ENCODE measurements at places on chromosomes 6 and 20.

GRCh38 chr6:44797746-44798145 is 410.2 kb downstream of the CDC5L start:
- DNase-seq: no peak

DNA sequence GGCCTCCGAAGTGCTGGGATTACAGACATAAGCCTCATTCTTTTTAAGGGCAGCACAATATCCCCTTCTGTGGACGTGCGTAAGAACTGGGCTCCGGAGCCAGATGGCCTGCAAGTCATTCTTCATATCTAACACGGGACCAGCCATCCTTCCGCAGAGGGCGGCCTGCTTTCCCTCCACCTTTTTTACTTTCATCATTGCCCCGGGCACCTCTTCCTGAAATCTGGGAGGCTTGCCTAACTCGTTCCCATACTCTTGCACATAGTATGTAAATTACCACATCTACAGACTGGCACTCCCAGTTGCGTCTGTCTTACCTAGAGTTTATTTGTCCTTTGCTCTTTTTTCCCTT is 29.9 kb upstream of the SLC23A2 start:
- DNase-seq: no peak

DNA sequence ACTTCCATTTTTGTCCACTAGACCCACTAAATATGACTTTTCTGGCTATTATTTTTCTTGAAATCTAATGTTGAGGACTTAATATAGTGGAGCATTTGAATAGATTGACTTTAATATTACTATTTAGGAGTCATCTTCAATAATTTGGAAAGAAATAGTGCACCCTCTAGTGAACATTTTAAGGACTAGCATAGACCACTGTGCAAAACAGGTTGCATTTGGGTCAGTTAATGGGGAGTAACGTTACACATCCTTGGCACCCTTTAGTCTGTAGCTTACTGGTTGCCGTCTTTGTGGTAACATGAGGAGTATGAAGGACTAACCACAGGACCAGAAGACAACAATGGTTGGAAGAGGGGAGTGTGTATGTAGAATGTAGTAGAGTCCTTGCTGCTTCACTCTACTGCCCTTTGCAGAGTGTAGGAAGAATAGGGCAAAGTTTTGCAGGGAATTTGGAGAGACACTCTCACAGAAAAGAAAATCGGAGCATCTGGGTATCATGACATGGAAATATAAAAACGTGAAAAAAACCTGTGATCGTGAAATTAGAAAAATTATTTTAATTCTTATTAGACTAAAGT is 25.2 kb downstream of the RFPL4B start:
- peak; percentile 14 for DNase-seq

- no peak for DNase-seq
Measured at GRCh38 chr6:154238831-154239230, 117.8 kb downstream of the IPCEF1 start.

GRCh38 chr6:14620522-14620921 is 502.9 kb downstream of the CD83 start:
- DNase-seq: no peak

DNA sequence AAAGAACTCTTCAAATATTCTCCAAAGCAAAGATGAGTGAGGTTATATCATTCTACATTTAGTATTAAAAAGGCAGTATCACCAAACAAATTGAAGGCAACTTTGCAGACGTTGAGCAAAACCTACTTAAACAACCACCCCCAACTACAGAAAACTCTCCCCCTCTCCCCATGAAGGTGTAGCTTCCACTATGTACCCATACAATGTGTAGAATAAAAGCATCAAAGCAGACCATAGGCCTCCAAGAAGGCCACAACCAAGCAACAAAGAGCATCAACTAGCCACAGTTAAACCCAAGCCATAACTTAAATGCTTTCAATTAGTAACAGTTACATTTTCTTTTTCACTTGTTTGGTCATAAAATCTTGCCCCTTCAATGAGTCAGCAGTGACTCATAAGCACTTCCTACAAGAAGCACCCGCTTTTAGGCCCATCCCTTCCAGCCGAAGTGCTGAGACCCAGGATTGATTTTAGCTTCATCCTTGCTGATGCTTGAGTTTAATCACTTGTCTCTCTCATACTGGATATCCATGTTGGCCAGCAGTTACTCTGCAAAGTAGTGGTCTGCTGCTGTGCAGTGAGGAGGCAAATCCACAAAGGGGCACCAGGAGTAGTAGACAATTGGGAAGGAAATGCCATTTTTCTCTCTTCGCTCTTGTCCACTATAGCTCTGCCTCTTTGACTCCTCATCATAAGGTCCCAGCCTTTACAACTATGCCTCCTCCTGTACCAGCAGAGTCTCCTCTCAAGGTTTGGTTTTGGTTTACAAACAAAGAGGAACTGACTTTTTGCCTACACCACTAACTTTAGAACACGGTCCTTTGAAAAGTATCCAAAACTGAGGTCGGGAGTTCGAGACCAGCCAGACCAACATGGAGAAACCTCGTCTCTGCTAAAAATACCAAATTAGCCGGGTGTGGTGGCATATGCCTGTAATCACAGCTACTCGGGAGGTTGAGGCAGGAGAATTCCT is 8.4 kb upstream of the NUP153 start:
- DNase-seq: peak; percentile 80

- no peak for DNase-seq
Measured at GRCh38 chr6:13026557-13026956, 301.8 kb downstream of the TBC1D7 start.

DNA sequence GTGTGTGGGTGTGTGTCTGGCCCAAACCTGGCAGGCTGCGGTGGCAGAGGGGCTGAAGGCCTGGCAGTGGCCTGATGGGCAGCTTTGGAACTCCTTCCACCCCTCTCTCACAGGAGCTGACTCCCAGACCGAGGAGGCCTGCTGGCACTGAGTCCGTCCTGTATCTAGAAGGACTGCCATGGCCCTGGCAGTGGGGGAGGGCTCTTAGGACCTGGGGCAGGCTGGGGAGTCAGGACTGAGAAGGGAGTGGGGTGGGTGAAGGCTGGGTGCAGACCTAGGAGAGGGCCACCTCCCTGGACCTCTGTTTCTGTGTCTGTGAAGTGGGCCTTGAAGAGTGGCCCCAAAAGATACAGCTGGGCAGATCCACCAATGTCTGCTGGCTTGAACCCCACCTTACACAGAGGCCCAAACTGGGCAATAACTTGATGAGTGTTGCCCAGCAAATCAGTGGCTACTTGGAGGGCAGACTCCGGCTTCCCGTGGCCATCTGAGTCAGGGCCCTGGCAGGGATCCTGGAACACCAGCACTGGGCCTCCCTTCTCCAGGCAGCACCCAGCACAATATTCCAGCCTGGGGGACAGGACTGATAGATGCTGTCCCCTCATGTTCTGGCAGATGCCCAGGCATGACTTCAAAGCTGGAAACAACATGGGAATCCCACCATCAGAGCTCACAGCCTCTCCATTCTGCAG is 46.7 kb upstream of the BLCAP start:
- no peak for DNase-seq

DNA sequence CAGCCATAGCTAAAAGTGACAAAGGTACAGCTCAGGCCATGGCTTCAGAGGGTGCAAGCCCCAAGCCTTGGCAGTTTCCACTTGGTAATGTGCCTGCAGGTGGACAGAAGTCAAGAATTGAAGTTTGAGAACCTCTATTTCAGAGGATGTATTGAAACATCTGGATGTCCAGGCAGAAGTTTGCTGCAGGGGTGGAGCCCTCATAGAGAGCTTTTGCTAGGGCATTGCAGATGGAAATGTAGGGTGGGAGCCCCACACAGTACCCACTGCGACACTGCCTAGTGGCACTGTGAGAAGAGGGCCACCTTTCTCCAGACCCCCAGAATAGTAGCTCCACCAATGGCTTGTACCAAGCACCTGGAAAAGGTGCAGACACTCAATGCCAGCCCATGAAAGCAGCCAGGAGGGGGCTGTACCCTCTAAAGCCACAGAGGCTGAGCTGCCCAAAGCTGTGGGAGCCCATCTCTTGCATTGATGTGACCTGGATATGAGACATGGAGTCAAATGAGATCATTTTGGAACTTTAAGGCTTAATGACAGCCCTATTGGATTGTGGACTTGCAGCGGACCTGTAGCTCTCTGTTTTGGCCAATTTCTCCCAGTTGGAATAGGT is 1299.4 kb upstream of the MAP3K7 start:
- DNase-seq: no peak

DNA sequence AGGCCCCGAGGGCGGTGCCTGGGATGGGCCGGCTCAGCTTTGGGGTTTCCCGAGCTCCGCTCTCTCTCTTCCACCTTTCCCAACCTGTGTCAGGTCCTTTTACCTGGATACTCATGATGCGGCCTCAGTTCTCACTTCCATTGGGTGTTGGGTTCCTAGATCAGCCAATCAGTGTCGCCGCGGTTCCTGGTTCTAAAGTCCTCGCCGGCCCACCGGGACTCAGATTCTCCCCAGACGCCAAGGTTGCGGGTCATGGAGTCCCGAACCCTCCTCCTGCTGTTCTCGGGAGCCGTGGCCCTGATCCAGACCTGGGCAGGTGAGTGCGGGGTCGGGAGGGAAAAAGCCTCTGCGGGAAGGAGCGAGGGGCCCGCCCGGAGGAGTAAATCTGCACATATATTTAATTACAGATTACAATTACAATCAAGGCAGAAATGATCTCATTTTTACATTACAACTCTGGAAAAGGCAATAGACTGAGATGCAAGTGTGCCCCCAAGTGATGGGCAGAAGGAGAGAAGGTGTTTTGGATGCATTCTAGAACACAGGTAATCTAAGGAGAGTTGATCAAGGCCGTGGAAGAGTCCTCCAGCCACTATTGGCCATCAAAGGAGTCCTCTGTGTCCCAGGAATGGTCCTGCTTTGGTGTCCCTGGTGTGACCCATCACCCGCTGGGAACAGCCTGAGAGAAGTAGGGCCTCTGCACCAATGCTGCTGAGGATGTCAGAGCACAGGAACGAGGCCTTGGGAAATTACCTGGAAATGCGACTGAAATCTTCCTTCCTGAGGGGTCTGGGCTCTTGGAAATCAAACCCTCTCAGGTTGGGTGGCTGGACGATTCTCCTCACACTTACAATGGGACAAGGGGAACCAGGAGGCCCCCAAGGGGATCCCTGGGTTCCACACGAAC is 34.7 kb upstream of the MICB start:
- DNase-seq: no peak

DNA sequence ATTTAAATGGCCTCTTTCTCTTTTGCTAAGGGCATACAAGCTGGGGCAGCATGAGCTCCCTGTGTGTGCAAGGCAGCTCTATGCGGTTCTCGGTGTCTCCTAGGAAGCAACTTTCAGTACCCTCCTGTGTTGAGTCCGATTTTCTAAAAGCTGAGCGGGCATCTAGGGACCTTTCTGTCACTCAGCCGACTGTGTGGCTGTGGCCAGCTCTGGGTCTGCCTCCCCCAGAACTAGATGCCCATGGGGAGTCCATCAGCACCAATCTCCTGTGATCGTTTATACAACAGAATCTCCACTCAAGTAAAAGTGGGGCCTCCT is 7.5 kb downstream of the NELFCD start:
- no peak for DNase-seq

DNA sequence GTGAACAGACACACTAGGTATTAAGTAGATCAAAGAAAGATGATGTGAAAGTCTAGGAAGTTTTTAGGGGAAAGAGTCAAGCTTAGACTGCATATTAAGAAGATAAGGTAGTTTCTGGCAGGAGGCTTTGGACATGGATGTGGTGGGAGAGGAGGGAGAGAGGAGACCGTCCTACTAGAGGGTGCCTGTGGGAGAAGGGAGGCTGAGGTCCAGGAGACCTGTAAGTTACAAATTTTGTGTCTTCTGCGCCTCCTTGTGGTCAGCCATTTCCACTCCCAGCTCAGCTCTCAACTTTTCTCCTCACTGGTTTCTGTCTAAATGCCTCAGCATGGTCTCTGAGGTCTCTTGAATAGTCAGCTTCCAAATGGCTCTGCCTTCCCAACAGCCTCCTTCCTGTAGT is 193.5 kb downstream of the UNC5CL start:
- no peak for DNase-seq

DNA sequence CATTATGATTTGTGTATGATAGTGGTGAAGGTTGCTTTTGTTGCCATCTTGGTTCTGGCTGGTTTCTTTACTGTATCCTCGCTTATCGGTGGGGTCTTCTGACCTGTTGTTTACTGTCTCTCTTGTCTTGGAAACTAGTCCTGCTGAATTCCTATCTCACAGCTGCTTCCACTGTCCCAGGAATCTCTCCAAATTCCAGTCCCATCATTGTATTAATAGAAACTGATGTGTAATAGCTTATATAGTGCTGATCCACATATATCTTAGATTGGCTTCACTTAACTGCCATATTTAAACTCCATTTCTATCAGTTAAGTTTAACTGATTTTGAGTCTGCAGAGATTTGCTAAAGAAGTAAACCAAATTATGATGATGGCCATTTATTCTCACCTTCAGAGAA is 5.9 kb downstream of the GTF2H5 start:
- no peak for DNase-seq

DNA sequence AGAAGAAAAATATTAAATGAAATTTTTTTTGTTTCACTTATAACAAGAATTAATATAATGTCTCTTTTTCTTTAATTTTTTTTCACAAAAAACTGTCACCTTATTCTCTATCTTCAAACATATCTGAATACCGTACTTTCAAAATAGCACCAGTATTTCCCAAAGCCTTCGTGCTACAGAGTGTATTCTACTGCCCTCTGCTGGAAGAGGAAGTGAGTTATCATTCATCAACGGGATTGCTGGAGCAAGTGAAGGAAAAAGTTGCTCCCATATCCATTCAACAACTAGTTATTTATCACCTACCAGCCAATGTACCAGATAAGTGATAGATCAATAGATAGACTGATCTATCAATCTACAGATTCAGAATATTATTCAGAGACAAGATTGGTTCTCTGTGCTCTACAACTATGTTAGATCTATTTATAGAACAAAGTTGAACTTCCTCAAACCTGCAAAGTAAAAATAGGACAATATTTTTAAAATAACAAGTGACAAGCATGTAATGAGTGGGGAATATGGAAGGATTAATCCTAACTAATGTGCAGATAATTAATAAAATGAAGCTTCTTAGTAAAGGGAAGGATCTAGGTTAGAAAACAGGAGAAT is 26.7 kb upstream of the TFAP2B start:
- DNase-seq: peak; percentile 4

GRCh38 chr6:151412909-151413308 is 21.6 kb upstream of the ZBTB2 start:
- no peak for DNase-seq

DNA sequence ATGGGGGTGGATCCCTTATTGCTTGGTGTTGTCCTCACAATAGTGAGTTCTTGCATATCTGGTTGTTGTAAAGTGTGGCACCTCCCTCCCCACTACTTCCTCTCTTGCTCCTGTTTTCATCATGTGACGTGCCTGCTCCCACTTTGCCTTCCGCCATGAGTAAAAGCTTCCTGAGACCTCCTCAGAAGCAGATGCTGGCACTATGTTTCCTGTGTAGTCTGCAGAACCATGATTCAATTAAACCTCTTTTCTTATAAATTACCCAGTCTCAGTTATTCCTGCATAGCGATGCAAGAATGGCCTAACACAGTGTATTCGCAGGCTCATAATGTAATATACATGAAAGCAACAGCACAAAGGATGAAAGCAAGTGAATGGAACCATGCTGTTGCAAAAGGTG is 28.4 kb upstream of the ANKRD60 start:
- no peak for DNase-seq

- DNase-seq: no peak
Measured at GRCh38 chr6:336159-337114, 44.1 kb downstream of the DUSP22 start.
